ENCODE measurements at places on chromosomes 1 and 21.

DNA sequence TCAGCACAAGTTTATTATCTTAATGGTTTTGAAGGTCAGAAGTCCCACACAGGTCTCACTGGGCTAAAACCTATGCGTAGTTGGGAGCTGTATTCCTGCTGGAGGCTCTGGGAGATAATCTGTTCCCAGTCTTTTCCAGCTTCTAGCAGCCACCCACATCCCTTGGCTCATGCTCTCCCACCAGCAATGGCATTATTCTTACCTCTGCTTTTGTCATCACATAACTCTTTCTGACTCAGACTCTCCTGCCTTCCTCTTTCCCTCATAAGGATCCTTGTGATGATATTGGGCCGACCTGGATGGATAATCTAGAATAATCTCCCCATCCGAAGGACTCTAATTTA lies 122.2 kb upstream of the PRDX6 start:
- no peak for DNase-seq

- peak; percentile 73 for DNase-seq
These were observed 16.5 kb downstream of the ACOT11 start for GRCh38 chr1:54564312-54565112.

DNA sequence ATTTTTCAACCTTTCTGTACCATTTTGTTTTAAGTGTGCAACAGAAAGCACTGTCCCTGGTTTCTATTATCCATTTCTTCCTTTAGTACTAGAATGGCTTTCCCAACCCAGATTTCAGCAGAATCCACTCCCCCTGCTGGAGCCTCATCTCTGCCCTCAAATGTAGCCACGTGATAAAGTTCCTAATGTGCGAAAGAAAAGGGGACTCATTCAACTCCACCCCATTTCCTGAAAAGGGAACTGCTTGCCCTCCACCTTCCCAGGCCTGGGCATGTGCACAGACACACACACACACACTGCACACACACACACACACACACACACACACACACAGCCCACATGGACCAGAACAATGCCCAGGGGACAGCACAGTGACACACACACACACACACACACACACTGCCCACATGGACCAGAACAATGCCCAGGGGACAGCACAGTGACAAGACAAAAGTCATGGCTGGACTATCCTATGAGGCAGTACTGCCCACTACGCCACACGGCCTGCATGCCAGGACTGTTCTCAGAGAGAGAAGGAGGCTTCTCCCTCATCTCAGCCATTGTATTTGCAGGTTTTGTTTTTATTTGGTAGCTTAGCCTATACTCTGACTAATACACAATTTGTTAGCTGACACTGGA lies 33.2 kb downstream of the PACC1 start:
- no peak for DNase-seq

- no peak for DNase-seq
These were observed 15.3 kb downstream of the RNF187 start for GRCh38 chr1:228502522-228502921.

- DNase-seq, result no peak
These were observed 143.9 kb upstream of the JUN start for GRCh38 chr1:58927722-58928085.

- DNase-seq, result no peak
These were observed 3.1 kb downstream of the LCE3D start for GRCh38 chr1:152577168-152577567.

DNA sequence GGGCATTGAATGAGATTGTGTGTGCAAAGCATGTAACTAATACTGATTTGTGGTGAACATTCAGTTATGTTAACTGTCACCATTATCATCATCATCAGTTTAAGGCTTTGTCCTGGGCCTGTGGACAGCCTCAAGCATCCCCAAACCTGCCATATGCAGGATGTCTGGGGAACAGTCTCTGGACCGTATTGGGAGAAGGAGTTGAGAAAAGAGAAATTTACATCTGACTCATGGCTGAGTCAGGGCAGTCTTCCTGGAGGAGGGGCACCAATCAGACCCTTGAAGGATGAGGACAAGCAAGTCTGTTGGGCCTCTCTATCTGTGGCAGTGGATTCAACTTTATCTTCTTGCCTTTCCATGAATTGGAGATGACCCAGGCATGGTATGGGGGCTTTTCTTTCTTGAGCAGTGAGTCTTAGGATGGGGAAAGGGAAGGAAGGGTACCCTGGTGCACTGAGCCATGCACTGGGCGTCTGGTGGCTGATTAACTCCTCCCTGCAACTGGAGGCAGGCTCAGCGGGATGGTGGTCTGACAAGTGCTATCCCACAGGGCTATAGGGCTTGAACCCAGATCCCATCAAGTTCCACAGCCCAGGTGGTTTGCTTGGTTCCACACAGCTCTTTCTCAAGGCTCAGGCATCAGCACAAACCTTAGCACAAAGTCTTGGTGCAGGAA lies 2.9 kb downstream of the PADI3 start:
- peak; percentile 76 for DNase-seq

DNA sequence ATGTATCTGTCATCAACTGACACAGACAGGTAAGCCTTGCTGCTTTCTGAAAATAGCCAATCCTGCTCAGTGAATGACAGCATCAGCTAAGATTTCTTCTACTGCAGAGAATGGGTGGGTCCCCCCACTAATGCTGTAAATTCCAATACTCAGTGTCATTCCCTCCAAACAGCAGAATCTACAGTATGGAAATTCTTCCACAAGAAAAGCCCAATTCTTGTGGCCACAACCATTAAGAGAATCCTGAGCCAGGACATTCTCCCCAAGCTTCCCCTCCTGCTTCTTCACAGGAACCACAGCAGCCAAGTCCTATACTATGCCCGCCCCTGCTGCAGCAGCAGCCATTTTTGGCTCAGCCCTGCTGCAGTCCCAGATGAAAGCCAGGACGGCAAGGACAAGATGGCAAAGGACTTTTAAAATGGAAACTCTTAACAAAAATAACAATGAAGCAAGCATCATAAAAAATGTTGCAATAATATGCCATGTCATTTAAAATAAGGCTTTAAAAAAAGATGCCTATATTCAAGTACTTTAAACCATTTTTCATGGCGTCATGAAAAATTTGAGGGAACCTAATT lies 26.8 kb downstream of the EIF4G3 start:
- peak; percentile 93 for DNase-seq

DNA sequence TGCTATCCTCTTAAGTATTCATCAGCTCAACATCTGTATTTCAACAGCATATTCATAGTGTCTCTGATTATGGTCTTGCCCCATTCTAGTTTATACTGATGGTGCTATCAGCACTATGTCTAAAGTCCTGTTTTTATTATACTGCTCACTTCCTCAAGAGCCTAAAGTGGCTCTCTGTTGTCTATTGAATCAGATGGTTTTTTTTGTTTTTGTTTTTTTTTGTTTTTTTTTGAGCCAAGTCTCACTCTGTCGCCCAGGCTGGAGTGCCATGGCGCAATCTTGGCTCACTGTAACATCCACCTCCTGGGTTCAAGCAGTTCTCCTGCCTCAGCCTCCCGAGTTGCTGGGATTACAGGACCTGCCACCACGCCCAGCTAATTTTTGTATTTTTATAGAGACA lies 6.1 kb downstream of the STX12 start:
- DNase-seq, result no peak

DNA sequence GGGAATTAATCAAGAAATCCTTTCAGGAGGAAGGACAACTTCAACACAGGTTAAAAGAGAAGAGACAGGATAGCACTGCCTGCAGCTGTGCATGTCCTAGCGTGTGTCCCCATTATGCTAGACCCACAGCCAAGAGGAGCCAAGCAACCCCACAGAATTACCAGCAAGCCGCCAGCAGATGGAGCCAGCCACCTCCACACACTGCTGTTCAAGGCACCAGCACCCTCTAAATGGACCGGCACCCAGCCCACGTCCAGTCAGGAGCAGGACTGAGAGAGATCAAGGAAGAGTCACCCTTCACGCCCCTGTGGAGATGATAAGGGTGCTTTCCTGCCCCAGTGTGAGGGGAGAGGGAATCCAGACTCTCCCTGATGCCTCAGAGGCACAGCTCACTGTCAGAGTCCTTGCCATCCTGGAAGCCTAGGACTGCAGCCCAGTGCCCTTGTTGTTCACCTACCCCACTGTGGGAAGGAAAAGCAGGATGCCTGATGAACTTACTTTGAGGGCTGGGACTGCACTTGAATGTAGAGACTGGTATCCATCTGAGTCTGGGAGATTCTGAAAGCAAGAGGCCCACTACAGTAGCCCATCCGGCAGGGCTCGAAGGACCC lies 37.1 kb upstream of the CTTNBP2NL start:
- DNase-seq, result peak; percentile 84

- DNase-seq, result peak; percentile 54
These were observed 7.0 kb downstream of the KRTCAP2 start for GRCh38 chr1:155166051-155166470.

DNA sequence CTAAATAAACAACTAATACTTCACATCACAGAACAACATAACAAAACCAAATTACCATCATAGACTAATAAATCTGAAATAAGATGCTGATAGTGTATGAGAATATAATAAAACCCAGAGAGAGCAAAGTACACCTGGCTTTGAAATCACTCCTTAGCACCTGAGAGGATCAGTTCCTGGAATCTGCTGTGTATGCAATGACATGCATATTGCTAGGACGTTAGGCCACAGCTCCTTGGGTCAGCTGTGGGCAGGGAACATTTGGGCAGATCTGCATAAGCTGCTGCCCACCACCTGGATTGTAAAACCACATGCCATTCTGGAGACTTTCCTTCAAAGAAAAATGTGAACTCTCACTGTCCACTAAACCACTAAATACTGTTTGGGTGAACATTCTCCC lies 81.1 kb downstream of the NR5A2 start:
- DNase-seq, result no peak

GRCh38 chr1:37123276-37124115 lies 89.2 kb upstream of the GRIK3 start:
- peak; percentile 88 for DNase-seq

DNA sequence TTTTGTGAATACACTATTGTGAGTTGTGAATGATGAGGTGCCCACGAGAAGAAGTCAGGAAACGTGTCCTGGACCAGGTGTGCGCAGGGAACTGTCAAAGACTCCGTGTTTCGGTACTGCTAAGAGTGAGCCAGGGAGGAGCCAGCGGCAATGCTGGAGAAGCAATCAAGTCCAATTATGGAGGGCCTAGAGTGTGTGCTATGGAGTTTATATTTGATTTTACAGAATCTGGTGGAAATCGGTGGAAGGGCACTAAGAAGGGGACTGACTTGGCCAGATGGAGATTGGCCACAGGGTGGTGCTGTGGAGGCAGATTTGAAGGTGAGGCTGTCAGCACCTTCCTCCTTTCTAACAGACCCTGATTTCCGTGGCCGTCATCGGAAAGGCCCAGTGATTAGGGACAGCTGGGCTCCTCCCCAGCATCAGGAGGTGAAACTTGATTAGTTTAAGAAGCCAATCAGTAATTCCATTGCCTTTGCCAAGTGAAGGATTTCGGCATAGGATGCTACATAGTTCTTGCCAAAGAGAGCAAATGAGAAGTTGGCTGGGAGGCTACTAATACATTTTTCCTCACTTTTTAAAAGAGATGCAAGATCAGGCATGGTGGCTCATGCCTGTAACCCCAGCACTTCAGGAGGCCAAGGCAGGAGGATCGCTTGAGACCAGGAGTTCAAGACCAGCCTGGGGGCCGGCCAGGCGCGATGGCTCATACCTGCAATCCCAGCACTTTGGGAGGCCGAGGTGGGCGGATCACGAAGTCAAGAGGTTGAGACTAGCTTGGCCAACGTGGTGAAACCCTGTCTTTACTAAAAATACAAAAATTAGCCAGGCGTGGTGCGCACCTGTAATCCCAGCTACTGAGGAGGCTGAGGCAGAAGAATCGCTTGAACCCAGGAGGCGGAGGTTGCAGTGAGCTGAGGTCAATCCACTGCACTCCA lies 7.0 kb downstream of the PTCH2 start:
- DNase-seq, result peak; percentile 88

- no peak for DNase-seq
These were observed 9.3 kb downstream of the ETS2 start for GRCh38 chr21:38815060-38815405.

DNA sequence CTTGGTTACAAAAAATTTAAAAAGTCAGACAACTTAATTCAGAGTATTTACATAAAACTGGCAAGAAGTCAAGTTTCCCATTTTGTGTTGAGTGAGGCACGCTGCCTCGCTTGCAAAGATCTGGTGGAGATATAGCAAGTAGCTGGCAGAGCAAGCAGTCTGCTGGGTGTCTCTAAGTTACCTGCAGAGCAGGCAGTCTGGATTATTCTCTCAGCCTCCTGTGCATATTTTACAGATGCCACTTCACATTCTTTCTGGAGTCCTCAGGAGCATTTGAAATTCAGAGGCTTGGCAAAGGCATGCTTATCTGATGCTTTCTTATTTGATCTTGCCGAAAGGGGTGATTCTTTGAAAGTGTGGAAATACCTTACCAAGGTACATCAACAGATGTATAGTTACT lies 640.4 kb upstream of the ADGRL4 start:
- peak; percentile 85 for DNase-seq

- DNase-seq, result no peak
These were observed 47.6 kb downstream of the LACTBL1 start for GRCh38 chr1:22925111-22925510.

- DNase-seq, result no peak
These were observed 5.8 kb upstream of the LAMC2 start for GRCh38 chr1:183180218-183180617.

DNA sequence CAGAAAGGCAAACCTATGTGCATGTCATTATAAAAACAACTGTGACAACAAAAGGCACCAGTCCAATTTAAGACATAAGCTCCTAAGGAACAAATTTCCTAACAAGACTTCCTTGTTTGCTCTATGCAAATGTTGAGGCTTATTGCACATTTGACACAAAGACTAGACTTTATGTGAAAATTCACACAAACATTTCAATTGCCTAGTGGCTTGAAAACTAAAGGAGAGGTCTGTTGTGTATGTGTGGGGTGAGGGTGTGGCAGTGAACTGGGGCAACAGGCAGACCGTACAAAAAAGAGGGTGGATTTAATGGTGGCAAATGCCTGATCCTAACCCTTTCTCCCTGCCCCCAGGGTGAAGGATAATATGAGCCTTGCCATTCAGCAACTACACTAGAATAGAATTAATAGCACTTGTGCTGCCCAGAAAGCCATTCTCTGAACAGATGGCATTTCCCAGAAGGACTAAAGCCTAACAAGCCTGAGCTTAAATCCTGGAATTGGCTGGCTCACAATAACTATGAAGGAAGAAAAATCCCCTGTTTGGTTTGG lies 73.9 kb downstream of the GLUL start:
- DNase-seq, result no peak

DNA sequence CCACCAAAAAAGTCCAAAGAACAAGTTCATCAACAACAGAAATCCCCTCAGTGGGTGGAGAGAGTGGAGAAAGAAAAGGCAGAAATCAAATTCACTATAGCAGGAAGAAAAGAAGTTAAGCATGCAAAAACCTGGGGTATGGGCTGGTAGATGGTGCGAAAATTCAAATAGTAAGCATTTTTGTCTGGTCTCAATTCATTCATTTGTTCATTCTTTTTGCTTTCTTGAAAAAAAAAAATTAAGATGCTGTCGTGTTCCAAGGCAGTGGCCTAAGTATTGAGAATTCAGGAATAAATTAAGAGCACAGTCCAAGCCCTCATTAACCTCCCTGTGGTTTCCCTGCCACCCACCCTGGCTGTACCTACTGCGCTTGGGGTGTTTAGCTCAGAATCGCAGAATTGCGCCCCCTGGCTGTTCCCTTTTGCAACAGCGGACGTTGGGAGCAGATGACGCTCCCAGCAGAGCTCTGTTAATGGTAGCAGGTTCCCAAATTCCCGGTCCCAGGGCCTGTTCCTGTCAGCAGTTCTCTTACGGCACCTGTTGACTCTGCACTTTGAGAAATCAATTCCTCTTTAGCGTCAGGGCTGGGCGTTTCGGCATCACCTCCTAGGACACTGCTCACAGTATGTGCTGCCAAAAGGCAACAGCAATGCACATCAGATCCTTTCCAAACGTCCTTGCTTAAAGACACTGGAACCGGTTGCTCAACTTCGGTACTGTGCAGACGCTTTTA lies 34.0 kb upstream of the SSX2IP start:
- DNase-seq, result peak; percentile 75
